ENCODE measurements at places on chromosomes 1 and 21.
A peak's percentile ranks its signal among the peaks of the same experiment; 100 is the strongest.

DNA sequence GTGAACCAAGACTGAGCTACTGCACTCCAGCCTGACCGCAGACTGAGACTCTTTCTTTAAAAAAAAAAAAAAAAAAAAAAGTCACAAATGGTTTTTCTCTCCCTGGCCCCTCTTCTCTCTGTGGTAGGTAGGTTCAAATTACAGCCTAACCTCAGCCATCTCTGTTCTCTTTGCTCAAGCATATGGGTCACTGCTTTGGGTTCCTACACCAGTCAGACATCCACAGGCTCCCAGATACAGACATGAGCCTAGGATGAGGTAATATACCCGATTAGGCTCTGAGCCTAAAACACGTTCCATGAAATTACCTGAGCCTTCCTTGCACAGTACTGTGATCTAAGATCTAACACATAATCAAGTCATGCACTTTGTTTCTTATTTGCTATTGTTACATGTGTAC lies 90.5 kb upstream of the JAK1 start:
- no peaks in the 10 kb centered on the region for H3K27me3 ChIP-seq
- peaks cover 7% of the 10 kb centered on the region for H3K36me3 ChIP-seq
- no peak overlapping the region for H3K4me3 ChIP-seq
- peaks cover 21% of the 10 kb centered on the region for H3K4me1 ChIP-seq
- no peak overlapping the region for H3K27ac ChIP-seq

DNA sequence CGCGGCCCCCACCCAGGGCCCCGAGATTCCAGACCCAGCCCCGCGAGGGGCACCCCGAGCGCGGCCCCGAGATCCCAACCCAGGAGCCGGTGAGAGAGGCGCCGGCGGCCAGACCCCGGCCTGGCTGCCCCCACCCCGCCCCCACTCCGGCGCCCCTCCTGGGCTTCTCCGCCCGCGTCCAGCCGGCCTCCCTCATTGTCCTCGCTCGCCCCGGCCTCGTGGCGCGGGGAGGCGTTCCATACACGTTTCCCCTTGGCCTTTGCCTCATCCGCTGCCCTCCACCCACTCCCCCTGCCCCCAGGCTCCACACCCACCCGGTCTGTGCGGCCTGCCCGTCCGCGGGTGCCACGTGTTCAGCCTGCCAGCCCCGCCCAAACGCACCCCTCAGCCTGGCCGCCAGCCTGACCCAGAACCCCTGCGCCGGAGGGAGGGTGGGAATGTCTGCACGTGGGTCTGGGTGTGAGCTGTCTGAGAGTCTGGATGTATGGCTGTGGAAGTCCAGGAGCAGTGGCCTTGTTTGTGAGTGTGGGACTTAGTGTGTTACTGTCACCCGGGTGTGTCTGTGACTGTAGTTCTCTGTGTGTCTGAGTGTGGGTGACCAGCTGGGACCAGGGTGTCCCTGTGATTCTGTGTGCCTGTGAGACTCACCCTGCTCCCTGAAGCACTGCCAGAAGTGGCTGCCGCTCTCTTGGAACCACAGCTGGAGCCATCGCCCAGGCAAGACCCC lies 681 bp downstream of the B4GALT2 start:
- peaks cover 5% of the 10 kb centered on the region for H3K27me3 ChIP-seq
- peak overlapping the region; percentile 22 for H3K27ac ChIP-seq
- peaks cover 24% of the 10 kb centered on the region for H3K36me3 ChIP-seq
- peak overlapping the region; percentile 91 for H3K4me3 ChIP-seq
- peak; percentile 23 for DNase-seq

DNA sequence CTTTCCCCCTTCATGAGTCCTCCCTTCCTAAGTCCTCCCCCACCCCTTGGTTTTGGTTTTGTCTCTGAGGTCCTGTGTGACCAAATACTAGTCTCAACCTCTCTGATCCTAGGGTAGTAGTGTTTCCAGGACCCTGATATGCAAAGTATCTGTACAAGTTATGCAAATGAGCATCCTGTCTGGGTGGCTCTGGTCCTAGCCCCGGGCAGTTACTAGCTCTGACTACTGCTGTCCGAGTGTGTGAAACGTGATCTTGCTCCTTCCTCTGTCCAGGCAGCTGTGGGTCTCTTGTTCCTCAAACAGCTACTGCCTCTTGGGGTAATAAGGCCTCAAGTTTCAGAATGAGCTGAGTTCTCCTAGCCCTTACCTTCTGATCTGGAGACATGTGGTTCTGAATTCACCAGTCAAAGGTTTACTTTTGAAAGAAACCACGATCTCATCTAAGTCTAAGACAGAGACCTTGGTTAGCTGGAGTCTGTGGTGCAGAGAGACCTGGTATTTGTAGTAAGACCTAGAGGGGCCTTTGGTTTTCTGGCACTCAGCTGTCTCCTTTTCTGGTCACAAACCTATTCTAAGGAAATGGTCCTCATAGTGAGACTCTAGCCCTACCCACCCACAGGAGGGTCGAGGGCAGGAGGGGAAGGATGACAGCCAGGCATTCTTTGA lies 31.0 kb upstream of the IL19 start:
- DNase-seq: no peak
- H3K4me1 ChIP-seq: peaks cover 62% of the 10 kb centered on the region
- no peak overlapping the region for H3K4me3 ChIP-seq
- H3K27ac ChIP-seq: no peak overlapping the region
- peaks cover 7% of the 10 kb centered on the region for H3K27me3 ChIP-seq
- peaks cover 12% of the 10 kb centered on the region for H3K36me3 ChIP-seq

- no peaks in the 10 kb centered on the region for H3K4me1 ChIP-seq
- no peak overlapping the region for H3K4me3 ChIP-seq
- no peaks in the 10 kb centered on the region for H3K27me3 ChIP-seq
- no peaks in the 10 kb centered on the region for H3K36me3 ChIP-seq
- H3K27ac ChIP-seq: no peak overlapping the region
These were observed 31.3 kb downstream of the ACOT11 start for GRCh38 chr1:54579337-54579781.

DNA sequence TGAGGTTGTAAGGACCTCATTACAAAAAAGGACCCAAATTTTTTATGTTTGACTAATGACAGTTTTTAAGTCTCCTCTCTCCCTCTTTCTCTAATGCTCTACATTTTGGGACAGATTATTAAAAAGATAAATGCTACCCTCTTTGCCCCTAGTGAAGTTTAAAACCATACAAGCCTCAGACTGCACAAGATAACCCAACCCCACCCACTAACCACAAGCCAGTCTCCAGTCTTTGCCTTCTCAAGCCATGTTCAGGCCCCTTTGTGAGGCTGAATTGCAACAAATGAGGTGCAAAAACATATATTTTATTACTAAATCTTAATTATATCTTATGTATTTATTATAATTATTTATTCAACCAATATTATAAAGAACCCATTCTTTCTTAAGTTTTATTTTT lies 597.2 kb upstream of the BRINP3 start:
- no peaks in the 10 kb centered on the region for H3K4me1 ChIP-seq
- H3K27me3 ChIP-seq: no peaks in the 10 kb centered on the region
- H3K36me3 ChIP-seq: no peaks in the 10 kb centered on the region
- H3K4me3 ChIP-seq: no peak overlapping the region
- no peak for DNase-seq

DNA sequence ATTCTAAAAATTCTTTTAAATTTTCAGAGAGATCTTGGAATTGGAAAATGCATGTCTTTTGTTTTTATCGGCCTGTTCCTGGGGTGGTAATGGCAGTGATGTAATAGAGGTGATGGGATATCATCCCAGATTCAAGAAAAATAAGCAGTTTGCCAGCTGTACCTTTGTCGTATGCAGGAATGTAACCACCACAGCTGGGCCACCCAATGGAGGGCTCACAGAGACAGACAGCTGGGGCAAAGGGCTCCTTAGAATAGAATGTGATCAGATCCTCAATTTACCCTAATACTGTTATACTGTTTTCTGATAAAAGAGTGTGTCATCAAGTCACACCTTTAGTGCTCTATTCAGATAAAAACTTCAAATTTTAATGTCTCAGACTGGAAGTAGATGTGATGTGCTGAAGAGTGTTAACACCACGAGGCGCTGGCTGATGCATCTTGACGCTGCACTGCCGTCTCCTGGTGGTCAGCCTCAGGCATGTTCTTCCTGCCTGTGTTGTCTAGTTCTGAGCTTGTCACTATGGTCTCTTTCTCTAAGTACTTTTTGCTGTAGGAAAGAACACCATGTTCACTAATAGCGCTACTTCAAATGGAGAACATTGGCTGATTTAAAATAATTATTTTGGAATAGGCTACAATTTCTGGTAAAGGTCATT lies 78.8 kb downstream of the C1orf21 start:
- peak; percentile 65 for DNase-seq
- H3K4me1 ChIP-seq: peaks cover 87% of the 10 kb centered on the region
- no peak overlapping the region for H3K4me3 ChIP-seq
- H3K27me3 ChIP-seq: no peaks in the 10 kb centered on the region

GRCh38 chr1:84759756-84760155 lies 69.5 kb upstream of the SSX2IP start:
- H3K27ac ChIP-seq: no peak overlapping the region
- H3K36me3 ChIP-seq: no peaks in the 10 kb centered on the region
- peaks cover 15% of the 10 kb centered on the region for H3K27me3 ChIP-seq
- H3K4me3 ChIP-seq: no peak overlapping the region
- DNase-seq: no peak

GRCh38 chr1:229318056-229318455 lies 24.8 kb downstream of the CCSAP start:
- no peak for DNase-seq
- H3K4me3 ChIP-seq: no peak overlapping the region
- H3K4me1 ChIP-seq: no peaks in the 10 kb centered on the region
- H3K27me3 ChIP-seq: no peaks in the 10 kb centered on the region

DNA sequence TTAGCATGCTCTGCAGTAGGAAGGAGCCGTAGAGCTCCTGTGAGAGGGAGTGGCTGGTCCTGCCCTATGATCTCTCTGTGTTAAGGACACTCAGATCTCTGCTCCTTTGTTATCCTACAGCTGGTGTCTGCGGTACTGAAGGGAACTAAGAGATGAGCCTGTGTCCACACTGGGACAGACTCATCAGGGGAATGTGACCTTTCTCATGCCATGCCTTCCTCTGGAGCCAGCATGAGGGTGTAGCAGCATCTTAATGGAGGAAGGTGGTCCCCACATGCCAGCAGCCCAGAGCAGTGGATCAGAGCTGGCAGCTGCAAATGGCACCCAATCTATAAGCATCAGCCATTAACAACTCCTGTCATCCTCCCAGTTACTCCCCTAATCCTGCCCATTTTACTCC lies 24.7 kb upstream of the GUCA2B start:
- no peaks in the 10 kb centered on the region for H3K36me3 ChIP-seq
- no peak overlapping the region for H3K27ac ChIP-seq
- H3K27me3 ChIP-seq: peaks cover 1% of the 10 kb centered on the region
- H3K4me1 ChIP-seq: no peaks in the 10 kb centered on the region

DNA sequence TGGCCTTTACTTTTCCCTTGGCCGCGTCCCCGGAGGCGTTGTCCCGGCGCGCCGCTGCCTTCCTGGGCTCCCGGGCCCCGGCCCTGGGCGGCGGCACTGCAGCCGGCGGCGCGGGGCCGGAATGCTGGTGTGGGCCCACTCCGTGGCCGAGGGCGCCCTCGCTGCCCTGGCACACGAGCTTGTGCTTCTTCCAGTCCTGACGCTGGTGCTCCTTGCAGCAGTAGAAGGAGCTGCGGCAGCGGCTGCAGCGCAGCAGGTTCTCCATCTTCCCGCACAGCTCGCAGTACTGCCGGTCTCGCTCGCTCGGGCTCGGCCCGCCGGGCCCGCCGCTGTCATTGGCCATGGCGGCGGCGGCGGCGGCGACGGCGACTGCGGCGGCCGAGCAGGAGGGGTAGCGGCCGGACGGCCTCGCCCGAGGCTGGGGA lies 529 bp downstream of the EGLN1 start:
- no peak for DNase-seq
- H3K4me3 ChIP-seq: peak overlapping the region; percentile 60
- no peaks in the 10 kb centered on the region for H3K36me3 ChIP-seq
- peaks cover 58% of the 10 kb centered on the region for H3K4me1 ChIP-seq
- H3K27me3 ChIP-seq: peaks cover 8% of the 10 kb centered on the region
- H3K27ac ChIP-seq: no peak overlapping the region

- no peak overlapping the region for H3K4me3 ChIP-seq
- H3K36me3 ChIP-seq: no peaks in the 10 kb centered on the region
- H3K4me1 ChIP-seq: peaks cover 14% of the 10 kb centered on the region
These were observed 69.3 kb downstream of the RPS6KA1 start for GRCh38 chr1:26598890-26599289.

DNA sequence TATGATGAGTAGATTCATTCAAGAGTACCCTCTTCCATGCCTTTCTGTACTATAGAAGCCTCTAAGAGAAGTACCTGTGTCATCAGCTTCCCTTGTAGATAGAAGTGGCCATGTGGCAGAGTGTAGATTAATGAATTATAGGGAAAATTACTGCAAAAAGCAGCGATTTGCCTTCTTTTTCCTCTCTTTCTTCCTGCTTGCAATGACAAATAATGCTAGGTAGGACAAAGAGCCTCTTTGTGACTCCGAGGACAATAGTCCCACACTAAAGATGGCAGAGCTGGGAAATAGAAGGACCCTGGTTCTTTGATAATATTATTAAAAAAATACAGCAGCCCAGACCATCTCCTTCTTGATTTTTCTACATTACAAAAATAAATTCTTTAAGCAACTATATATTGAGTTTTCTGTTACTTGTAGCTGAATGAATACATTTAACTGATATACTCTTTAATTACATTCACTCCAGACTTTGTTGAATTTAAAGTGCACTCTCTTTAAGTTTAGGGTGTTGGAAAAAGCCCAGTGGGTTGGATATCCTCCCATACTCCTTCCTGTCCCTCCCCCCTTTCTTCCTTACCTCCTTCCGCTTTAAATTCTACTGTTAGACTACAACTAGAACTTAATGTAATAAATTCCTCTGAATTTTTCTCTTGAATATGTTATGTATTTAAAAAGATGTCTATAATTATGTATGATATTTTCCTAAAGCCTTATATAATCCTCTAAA lies 198.2 kb upstream of the APP start:
- H3K27me3 ChIP-seq: peaks cover 6% of the 10 kb centered on the region
- no peak for DNase-seq

DNA sequence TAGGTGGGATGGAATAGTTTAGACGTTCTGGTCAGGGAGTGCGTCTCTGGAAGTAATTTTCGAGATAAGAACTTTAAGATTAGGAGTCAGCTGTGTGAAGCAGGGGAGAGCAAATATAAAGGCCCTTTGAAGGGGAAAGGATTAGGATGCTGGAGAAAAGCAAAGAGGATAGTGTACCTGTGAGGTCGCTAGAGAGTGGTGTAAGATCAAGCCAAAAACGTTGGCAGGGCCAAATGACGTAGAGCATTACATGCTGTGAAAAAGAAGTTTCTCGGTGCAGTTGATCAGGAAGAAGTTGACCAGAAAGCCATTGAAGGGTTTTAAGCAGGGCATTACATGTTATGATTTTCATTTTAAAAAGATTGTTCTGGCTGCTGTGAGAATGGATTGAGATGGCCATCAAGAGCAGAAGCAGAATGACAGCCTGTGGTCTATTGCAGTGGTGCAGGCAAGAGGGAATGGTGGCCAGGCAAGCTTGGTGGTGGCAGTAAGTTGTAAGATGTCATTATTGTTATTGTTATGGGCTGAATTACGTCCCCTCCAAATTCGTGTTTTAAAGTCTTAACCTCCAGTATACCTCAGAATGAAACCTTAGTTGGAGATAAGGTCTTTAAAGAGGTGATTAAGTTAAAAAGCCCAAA lies 113.6 kb upstream of the KIF26B start:
- no peaks in the 10 kb centered on the region for H3K4me1 ChIP-seq
- no peak for DNase-seq
- no peak overlapping the region for H3K27ac ChIP-seq
- no peak overlapping the region for H3K4me3 ChIP-seq
- no peaks in the 10 kb centered on the region for H3K36me3 ChIP-seq

GRCh38 chr21:25039461-25040380 lies 567.6 kb downstream of the MRPL39 start:
- H3K4me3 ChIP-seq: no peak overlapping the region
- no peaks in the 10 kb centered on the region for H3K36me3 ChIP-seq
- H3K27me3 ChIP-seq: no peaks in the 10 kb centered on the region
- H3K27ac ChIP-seq: no peak overlapping the region
- DNase-seq: no peak

- H3K27me3 ChIP-seq: peaks cover 4% of the 10 kb centered on the region
- H3K4me1 ChIP-seq: no peaks in the 10 kb centered on the region
- DNase-seq: no peak
- H3K36me3 ChIP-seq: no peaks in the 10 kb centered on the region
These were observed 42.6 kb downstream of the C1orf198 start for GRCh38 chr1:230825761-230826160.

Data from immature natural killer cell (primary cell).